Osteoblast (primary cell): ENCODE measurements at places on chromosomes 12 and 14. TPM values are rescaled to one million over a fixed set of nuclear protein-coding genes. Genes with fewer than 3 reads are reported as not detected.

Gene APOF
- not detected in 2 replicates for total RNA-seq

Gene RNASE7
- not detected in 2 replicates for total RNA-seq

DNA sequence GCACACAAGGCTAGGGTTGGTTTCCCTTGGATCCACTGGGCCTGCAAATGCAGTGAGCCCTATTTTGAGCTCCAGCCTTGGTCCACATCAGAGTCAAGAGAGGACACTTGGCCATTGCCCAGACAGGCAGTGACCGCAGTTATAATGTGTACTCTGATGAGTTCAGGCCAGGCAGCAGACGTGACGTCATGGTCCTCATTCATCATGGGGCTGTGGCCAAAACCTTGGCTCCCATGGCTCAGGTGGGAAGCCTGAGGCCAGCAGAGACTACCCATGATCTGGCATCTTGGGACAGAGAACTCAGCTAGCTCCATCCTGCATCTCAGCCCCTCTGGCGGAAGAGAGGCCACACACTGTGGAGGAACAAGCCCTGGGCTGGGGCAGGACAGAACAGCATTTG is 16.4 kb downstream of the TMEM63C start:
- peaks cover 5% of the 10 kb centered on the region for H3K27me3 ChIP-seq
- H3K4me3 ChIP-seq, result no peak overlapping the region
- H3K27ac ChIP-seq, result no peak overlapping the region
- no peaks in the 10 kb centered on the region for H3K4me1 ChIP-seq
- peak; percentile 35 for DNase-seq

DNA sequence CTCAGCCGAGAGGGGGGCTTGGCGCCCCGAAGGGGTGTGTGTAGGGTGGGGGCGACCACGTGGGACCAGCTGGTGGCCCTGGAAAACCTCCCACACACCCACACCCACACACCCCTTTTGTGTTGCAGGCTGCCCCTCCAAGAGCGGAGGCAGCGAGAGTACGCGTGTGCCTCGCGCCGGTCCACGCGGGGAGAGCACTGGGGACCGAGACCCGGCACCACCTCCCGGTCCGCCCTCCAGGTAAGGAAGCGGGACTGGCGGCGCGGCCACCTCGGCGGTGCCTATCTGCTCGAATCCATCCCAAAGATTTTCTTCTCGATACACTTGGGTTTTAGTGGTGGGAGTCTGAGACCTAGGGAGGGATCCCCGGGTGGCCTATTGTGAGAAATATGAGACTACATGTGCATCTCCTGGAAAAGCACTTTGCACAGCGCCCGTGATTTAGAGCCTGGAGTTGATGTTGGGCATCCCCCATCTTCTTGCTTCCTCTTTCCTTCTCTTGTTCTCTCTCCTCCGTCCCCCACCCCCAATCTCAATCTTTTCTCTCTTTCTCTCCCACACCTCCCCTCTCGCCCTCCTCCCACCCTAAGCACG is 393 bp downstream of the SYT1 start:
- H3K27ac ChIP-seq, result no peak overlapping the region
- no peaks in the 10 kb centered on the region for H3K36me3 ChIP-seq
- H3K4me3 ChIP-seq, result peak overlapping the region; percentile 76
- peak; percentile 35 for DNase-seq
- H3K4me1 ChIP-seq, result peaks cover 9% of the 10 kb centered on the region
- peaks cover 51% of the 10 kb centered on the region for H3K27me3 ChIP-seq

DNA sequence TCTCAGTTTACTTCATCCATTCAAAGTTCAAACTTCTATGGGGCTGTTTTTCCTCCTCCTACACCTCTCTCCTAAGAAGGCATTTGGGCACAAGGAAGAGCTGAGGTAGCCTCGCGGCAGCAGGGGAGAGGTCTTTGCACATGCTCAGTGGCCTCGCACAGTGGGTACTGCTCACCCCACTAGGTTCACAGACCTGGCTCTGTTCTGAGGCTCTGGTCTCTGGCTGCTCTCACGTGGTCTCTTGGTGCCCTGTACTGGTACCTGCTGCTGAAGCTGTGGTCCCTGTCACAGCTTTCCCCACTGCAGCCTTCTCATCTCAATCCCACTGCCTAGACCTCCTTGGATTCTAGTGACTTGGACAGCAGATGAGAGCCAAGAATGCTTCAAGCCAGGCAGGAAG is 134.7 kb upstream of the CRY1 start:
- H3K4me1 ChIP-seq, result no peaks in the 10 kb centered on the region
- no peaks in the 10 kb centered on the region for H3K36me3 ChIP-seq
- H3K4me3 ChIP-seq, result no peak overlapping the region
- no peak overlapping the region for H3K27ac ChIP-seq

GRCh38 chr14:21203470-21204166 is 47.8 kb upstream of the OR5AU1 start:
- no peaks in the 10 kb centered on the region for H3K4me1 ChIP-seq
- no peak for DNase-seq

- no peaks in the 10 kb centered on the region for H3K36me3 ChIP-seq
- no peak overlapping the region for H3K4me3 ChIP-seq
- H3K27ac ChIP-seq, result no peak overlapping the region
- peaks cover 11% of the 10 kb centered on the region for H3K4me1 ChIP-seq
Measured at GRCh38 chr14:54894995-54895394, 7.6 kb downstream of the GCH1 start.
